Activated CD4-positive, alpha-beta T cell treated with anti-CD3 and anti-CD28 coated beads for 1 hour (primary cell): ENCODE measurements at places on chromosomes 13 and 19.

DNA sequence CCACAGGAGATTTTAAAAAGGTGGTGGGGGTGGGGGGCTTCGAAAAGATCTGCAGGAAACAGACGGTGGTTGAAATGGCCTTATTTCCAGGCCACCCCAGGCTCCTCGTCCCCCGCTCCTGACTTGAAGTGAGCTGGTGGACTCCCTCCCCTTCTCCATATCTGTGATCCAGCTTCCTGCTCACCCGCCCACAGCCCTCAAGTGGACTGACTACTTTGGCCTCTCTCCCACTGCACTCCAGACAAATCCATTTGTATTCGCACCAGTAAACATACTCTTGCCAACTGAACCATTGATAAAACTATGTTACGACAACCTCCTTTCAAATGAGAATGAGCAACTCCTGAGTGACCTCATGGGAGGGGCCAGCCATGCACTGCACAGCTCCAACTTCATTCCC, 259.5 kb downstream of the COL4A1 start:
- DNase-seq = no peak

- peak; percentile 48 for DNase-seq
These were observed 26.3 kb upstream of the SIGLEC11 start for GRCh38 chr19:49987159-49987698.

GRCh38 chr13:98937911-98938381, 39.9 kb downstream of the DOCK9 start:
- DNase-seq = no peak

DNA sequence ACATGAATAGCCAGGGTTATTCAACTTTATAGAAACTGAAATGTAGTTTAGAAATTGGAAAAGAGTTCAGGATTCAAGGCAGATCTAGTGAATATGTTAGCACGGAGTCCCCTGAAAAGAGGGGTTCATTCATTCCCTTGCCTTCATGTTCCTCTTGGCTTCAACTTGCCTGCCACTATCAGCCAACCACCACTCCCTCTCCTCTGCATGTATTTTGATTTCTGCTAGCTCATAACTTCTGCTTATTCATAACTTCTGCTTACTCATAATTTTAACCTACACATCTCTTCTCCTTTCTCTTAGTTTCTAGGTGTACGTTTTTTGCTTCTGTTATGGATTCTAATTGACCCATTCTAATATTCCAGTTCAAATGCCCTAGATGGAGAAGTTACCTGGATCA, 5.5 kb upstream of the SERTM1 start:
- no peak for DNase-seq

DNA sequence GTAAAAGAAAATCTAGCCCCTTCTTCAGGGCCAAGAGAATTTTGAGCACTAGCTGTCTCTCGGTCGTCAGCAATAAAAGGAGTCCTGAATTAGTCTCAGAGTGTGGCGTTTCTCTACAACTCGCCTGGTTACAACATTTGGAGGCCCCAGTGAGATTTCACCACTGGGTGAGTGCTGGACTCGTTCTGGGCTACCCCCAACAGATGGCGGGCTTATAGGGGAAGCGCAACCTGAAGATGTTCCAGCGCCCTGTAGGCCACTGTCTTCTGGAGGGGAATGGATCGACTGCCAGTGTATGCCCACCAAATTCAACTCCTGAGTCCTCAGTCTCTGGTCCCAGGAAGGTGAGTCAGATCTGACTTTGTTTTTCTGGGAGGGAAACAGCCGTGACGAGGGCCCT, 11.7 kb upstream of the ZNF181 start:
- no peak for DNase-seq

- DNase-seq = no peak
These were observed 75.0 kb upstream of the VSTM2B start for GRCh38 chr19:29450812-29451211.
